ENCODE measurements at places on chromosomes 13 and 19.

GRCh38 chr19:2478756-2479555 lies 3.0 kb downstream of the GADD45B start:
- peak; percentile 55 for DNase-seq

- DNase-seq: peak; percentile 67
Measured at GRCh38 chr13:40485611-40486517, 180.6 kb downstream of the FOXO1 start.

DNA sequence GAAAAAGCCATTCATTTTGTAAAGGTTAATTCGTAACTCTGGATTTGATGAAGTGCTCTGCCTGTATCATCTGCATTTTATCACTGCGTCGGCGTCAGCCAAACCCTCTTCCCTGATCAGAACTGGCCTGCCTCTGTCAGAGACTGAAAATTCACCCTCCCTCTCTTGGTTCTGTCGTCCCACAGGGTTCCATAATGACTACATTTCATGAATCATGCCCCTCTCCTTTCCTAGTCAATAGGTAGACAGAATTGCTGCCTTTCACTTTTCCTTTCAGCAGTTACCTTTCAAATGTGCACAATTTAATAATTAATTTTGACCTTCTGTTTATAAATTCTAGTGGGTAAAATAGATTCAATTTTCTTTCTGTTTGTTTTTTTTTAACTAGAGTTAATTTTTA lies 423.4 kb downstream of the RFC3 start:
- DNase-seq: no peak

DNA sequence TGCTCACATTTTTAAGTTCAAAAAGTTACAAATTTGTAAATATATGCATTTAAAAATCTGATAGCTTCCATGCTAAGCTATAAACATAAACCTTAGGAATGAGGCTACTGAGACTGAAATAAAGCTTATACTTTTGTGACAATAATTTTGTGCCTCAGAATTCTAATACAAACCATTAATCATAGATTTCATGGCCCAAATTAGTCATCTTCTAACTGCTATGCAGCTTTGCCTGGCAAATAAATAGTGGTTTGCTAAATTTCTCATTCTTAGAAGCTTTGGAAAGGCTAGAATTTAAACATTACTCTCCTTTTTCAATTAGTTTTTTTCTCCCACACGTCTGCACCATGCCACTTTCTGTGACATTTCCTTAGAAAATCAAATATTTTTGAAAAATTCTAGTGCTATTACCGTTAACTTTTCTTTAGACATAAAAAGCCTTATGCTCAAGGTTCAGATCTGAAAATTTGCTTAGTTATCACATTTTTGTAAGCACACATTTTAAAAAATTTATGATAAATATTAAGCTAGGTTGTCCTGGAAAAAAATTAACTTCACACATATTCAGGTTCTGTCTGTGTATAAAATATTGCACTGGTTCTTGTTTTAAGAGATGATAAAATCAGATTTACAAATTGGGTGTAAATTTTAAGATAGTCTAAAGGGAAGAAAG lies 46.9 kb downstream of the FNDC3A start:
- no peak for DNase-seq

DNA sequence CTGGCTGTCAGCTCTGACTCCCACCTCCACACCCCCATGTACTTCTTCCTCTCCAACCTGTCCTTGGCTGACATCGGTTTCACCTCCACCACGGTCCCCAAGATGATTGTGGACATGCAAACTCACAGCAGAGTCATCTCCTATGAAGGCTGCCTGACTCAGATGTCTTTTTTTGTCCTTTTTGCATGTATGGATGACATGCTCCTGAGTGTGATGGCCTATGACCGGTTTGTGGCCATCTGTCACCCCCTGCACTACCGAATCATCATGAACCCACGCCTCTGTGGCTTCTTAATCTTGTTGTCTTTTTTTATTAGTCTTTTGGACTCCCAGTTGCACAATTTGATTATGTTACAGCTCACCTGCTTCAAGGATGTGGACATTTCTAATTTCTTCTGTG lies 506 bp downstream of the OR7E24 start:
- no peak for DNase-seq

DNA sequence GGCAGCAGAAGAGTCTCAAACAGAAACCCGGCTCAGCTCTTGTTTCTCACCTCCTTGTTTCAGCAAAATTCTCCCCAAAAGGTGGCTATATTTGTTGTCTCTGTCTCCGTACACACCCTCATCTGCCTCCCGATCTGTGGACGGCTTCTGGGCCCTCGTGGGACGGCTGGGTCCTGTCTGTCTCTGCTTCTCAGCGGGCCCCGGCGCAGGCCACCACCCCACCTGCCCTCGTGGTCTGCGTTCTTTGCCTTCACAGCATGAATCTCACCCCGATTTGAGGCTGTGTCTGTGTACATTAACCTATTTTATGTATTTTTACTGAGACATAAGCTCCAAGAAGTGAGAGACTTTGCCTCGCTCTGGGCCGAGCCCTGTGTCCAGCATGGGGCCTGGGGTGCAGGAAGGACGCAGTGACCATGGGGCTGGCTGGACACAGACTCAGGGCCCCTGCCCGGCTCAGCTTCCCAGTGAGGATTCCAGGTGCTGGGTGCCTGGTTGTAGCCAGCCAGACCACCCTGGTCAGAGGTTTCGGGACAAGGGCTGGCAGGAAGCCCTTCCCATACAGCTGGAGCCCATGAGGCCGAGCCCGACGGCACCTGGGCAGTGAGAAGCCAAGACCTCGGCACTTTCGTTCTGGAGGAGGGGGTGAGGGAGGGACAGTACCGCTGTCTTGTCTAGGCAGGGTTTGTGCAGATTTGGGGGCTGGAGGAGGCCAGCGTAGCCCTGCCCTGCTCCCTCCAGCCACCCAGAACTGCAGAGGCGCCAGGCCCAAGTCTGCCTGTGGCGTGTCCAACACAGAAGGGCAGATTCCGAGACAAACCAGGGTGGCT lies 78.5 kb upstream of the MCF2L start:
- DNase-seq: no peak

GRCh38 chr19:8088752-8089663 lies 36.4 kb downstream of the CCL25 start:
- no peak for DNase-seq

DNA sequence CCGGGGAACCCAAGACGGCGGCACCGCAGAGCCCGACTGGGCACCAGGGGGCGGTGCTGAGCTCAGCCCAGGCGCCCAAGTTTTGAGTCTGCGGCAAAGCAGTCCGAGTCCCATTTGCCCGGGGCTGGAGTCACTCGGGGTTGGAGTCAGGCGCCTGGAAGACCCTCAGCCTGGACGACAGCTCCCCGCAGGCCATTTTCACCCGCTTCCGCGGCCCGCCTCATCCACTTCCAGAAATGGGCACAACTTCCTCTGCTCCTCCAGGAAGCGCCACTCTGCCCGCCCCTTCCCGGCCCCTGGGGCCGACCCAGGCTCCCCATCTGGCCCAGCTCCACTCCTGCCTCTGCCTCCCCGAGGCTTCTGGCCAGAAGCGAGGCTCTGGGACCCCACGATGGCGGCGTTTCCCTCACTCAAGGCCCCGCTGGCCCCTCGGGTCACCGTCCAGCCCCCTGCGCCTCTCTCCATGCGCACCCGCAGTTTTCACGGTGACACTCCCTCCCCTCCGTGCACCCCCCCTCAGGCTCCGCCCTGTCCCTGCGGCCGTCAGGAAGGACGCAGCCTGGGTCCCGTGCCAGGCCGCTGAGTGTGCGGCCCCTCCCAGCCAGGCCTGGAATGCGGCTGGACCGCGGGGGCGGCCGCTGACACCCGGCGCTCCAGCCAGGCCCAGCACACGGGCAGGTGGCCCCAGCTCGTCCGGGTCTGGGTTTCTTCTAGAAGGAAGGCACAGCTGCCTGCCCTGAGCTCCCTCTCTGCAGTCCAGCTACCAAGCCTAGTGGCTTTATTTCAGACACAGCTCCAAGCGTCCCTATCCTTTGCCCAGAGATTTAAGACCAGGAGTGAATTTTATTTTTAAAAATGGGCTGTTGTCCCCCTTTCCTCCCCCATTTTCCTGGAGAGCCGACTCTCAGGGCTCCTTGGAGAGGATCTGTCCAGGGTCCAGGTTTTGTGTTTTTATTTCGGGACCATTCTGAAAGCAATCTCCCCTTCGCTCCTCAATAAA lies 4.7 kb downstream of the SERTAD1 start:
- DNase-seq: peak; percentile 57
